ENCODE measurements at places on chromosomes 2 and 18.

DNA sequence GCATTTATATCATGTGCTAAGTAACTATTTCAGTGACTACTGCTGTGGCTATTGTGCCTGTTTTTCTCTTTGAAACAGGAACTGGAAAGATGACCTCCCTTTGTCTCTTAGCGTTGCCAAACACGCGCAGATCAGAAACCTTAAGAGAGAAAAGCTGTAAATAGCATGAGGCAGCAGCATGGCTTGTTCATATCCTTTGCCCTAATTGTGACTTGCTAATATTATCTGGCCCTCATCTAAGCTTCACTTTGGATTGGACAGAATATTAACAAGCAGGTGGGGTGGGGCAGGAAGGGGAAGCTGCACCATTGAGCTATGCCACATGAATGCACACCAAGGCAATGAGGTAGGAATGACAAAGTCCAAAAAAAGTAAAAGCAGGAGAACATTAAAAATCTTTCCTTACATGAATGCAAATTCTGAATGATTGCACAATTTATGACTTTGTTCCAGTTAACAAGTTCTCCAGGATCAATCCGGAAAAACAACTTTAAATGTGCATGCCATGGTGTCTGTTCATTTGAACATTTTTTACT is 128.4 kb downstream of the IRS1 start:
- no peak for DNase-seq

GRCh38 chr18:21489919-21490495 is 110.5 kb downstream of the ESCO1 start:
- no peak for DNase-seq

DNA sequence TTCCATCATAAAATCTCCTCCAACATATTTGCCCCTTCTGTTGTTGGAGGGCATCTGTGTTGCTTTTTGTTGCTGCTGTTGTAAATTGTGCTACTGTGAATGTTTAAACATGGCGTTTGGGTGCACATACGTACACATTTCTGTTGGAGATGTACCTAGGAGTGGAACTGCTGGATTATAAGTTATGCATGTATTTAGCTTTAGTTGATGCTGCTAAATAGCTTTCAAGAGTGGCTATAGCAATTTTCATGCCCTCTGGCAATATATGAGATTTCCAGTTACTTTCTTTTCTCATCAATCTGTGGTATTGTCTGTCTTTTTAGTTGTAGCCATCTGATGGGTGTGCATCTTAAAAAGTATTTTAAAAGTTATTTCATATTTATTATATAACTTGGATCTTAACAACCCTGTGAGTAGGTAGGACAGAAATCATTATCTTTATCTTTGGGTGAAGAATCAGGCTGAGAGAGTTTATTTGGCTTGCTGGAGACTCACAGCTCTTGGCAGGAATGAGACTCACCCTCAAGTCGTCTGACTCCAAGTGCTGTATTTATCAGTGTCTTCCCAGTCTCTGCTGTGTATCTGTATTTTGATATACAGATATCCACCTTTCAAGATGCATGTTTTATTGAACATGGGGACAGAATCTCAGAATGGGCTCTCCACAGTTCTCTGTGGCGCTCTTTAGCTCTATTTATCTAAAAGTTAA is 16.9 kb downstream of the ZNF236 start:
- no peak for DNase-seq

GRCh38 chr2:30349691-30350090 is 97.4 kb upstream of the LCLAT1 start:
- no peak for DNase-seq

GRCh38 chr18:58633874-58634273 is 5.0 kb upstream of the ALPK2 start:
- DNase-seq = no peak

DNA sequence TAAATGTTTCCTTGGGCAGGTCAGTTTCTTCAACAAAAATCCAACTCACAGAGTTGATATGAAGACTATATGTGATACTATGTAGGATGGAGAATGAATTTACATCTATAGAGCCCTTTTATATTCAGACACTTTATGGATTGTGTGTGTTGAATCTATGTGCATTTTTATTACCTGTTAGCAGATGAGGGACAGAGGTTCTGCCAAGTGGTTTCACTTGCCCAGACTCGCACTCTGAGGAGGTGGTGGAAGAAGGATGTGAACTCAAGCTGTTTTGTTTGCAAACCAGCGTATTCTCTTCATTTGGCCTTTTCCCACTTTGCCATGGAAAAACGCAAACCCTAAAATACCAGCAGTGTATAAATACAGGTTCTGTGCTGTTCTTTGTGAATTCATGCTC is 237.6 kb downstream of the TDRD15 start:
- DNase-seq = no peak

GRCh38 chr2:98453083-98453482 is 8.4 kb downstream of the INPP4A start:
- no peak for DNase-seq

- no peak for DNase-seq
These were observed 1411.6 kb upstream of the CDH2 start for GRCh38 chr18:29588446-29589100.

Data from NCI-H345 (cell line).